HCEC 1CT (cell line): ENCODE measurements at places on chromosomes 12 and 14.

GRCh38 chr12:91818227-91819131 lies 327.2 kb downstream of the BTG1 start:
- peak; percentile 4 for DNase-seq

DNA sequence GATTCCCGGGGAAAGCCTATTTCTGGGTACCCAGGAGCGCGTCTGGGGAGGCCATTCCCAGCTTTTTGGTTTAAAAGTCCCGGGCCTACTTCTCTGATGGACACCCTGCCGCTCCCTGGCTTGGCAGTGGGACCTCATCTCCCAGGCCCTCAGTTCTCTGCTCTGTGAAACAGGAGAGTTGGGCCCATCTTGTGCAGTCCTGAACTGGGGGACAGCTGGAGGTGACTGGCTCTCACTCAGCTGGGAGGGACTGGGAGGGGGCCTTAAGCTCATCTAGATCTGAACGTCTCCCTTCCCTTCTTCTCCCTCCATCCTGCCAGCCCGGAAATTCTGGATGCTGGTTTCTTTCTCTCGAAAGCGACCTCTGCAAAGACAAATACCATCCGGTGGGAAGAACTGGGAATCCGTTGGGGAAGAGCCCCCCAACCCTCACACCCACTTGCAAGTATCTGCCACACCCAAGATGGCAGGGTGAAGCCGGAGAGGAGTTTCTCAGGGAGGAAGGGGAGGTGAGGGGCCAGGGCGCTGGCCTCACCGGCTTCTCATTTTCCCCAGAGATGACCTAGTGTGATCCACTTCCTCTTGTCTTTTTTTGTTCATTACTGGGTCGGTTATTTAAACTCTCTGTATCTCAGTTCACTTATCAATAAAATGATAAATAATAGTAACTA lies 1.4 kb downstream of the RIN3 start:
- no peak for DNase-seq

DNA sequence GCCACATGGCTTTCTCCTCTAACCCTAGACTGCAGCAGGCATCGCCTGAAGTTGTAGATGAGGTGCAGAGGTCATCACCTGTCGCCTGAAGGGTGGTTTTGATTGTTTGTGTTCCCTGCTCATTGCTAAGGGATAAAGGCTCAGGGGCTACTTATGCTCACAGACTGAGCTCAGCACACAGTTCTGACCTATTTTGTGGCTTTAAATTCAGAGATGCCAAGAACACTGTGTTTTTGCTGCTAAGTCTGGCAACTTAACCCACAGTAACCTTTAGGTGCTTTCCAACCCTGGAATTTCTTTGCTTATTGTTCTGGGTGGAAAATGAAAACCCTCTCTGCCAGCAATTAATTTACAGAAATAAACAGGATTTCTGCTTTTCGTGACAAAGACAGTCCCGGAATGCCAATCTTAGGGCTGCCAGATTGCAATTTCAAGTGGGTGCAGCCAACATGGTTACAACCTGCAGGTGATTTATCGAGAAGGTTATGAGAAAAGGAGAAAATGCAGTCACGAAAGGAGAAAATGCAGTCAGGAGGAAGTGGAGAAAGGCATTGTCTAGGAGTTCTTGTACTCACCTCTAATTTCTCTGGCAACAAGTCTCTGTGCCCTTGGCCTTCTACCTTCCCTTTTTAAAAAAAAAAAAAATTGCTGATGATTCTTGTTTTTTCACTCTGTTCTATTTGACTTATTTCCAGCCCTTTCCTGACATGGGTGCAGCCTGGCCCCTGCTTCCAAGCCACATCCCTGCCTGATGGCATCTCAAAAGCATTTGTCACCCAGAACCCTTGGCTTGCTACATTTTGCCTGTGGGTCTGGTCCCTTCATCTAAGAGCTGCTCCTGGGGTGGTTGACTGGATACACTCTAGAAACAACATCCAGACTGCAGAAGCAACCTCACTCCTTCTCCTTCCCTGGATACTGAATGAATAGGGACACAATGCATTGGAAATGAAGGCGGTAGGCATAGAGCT lies 23.3 kb downstream of the NPC2 start:
- DNase-seq: no peak

GRCh38 chr14:104545942-104546501 lies 33.5 kb upstream of the C14orf180 start:
- DNase-seq: no peak

DNA sequence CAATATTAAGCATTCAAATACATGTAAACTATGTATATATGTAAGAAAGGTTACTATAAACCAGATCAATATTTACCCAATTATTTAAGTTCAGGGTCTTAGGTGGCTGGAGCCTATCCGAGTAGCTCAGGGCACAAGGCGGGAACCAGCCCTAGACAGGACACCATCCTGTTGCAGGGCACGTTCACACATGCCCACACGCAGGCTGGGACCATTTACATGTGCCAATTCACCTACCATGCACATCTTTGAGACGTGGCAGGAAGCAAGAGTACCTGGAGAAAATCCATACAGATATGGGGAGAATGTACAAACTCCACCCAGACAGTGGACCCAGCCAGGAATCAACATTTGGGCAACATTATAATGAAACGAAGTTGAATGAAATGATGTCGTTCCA lies 263.0 kb upstream of the E2F7 start:
- DNase-seq: no peak

DNA sequence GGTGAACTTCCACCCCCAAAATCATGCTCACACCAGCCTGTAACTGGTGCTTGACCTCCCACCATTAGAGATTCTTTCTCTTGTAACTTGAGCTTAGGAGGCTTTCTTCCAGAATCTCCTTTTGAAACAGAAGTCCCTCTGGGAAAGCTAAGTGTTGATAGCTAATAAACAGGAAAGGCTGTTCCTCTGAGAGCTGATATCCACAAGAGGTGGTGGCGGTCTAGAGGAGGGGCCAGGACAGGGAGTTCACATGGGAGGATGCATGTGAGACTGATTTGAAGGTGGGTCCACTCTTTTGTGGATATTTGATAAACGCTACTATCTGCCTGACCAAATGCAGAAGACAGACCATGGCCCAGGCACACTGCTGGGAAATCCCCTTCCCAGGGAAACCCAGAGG lies 10.2 kb upstream of the PRMT8 start:
- no peak for DNase-seq

- peak; percentile 89 for DNase-seq
These were observed 122.7 kb downstream of the SSPN start for GRCh38 chr12:26317942-26318575.

DNA sequence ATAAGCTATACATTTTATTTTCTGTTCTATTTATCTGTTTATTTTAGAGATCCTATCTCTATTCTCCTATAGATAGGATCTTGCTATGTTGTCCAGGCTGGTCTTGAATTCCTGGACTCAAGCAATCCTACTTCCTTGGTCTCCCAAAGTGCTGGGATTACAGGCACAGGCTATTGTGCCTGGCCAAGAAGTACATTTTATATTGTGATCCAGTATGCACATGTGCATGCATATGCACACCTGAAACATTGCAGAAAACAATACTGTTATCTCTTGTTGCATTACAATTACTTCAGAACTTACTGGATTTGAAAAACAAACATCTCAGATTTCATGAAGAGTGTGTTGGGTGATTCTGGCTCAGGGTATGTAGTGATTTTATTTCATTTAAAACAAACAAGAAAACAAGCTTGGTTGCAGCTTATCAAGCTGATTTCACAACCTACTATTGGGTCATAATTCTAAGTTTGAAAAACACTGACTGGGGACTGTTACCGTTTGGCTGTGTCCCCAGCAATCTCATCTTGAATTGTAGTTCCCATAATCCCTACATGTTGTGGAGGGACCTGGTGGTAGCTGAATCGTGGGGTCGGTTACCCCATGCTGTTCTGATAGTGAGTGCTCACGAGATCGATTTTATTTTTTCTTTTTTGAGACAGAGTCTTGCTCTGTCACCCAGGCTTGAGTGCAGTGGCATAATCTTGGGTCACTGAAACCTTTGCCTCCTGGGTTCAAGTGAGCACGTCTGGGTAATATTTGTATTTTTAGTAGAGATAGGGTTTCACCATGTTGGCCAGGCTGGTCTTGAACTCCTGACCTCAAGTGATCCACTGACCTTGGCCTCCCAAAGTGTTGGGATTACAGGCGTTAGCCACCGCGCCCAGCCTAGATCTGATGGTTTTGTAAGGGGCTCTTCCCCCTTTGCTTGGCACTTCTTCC lies 31.3 kb downstream of the ERC1 start:
- DNase-seq: no peak

- no peak for DNase-seq
These were observed 46.4 kb downstream of the CLMN start for GRCh38 chr14:95273001-95273978.

GRCh38 chr12:4572680-4573079 lies 10.7 kb downstream of the DYRK4 start:
- no peak for DNase-seq

GRCh38 chr12:51827925-51828818 lies 20.3 kb downstream of the FIGNL2 start:
- DNase-seq: no peak

DNA sequence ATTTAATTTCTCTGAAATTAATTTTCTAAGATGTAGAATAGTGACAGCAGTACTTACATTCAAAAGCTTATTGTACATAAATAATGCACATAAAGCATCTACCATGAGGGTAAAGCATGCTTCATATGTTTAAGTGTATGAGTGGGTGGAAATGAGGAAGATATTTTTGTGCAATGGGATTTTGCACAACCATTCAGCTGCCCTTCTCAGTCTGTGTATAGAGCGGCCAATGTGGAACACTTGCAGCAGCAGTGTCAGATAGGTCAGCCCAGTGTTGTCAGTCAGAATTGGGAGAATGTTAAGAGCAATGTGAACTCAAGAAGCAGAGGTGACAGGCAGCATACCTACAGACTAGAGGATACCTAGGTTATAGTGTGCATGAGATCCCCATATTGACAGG lies 72.5 kb upstream of the ATP2B1 start:
- DNase-seq: no peak

DNA sequence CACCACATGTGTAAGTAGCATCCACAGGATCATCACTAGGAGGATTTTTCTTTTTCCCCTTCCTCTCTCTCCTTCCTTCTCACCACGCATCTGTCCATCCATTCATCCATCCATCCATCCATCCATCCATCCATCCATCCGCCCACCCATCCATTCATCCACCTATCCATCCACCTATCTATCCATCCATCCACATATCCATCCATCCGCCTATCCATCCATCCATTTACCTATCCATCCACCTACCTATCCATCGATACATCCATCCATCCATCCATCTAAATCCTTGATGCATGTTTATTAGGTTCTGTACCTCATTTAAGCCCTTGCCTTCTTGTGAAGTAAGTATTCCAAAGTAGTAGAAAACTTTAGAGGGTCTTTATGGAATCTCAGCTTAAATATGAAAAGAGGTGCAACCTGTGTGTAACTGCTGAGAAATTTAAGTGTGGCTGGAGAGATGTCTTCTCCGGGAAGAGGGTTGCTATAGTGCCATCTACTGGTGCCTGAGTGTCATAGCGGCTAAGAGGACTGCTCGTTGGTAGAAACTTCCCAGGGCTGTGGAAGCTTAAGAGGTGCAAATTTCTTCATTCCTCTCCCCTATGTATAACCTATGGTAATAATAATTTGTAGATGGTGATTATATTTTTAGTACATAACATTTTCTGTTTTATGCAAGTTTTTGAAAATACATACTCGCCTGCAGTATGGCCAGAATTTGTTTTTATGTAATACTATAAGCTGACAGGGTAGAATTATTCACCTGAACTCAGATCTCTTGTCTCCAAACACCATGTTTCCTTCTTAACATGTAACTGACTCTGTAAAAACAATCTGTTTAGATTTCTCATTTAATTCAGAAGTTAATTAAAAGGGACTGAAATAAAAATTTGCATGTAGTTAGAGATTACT lies 46.0 kb downstream of the MYO1H start:
- peak; percentile 50 for DNase-seq

- no peak for DNase-seq
These were observed 513.0 kb downstream of the DIO2 start for GRCh38 chr14:79698298-79698711.

DNA sequence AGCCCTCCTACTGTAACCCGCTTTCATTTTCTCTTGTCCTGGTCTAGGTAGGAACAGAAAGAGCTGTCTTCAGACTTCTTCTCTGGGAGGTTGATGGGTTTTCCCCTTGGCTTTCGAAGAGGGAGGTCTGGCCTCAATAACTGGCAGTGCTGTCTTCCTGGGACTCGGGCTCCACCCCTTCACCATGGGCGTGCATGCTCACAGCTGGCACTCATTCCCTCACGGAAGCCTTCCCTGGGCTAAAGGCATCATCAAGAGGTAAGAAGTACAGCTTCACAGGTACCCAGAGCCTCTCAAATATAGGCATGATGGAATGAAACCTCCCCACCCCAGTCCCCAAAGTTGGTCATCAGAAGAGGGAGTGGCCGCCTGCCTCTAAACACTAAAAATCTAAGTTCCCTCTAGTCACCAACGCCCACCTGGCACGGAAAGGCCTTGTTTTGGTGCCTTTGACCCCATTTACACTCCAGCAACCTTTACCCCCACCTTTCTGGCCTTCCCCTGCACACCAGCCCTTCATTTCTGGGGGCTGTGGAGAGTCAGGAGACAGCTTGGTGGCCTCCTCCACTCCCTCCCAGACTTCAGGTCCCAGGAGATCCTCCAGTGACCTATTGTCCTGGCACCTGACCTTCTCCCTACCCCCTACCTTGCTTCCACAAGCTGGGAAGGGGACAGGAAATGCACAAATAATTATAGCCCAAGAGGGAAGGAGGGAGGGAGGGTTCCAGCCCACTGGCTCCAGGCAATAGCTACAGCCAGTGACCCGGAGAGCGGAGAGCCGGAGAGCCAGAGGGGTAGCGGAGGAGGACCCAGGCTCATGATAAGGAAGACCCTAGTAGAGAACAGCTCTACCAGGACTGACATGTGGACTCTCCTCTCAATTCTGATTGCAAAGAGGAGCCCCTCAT lies 2.8 kb downstream of the RAPGEF3 start:
- no peak for DNase-seq

DNA sequence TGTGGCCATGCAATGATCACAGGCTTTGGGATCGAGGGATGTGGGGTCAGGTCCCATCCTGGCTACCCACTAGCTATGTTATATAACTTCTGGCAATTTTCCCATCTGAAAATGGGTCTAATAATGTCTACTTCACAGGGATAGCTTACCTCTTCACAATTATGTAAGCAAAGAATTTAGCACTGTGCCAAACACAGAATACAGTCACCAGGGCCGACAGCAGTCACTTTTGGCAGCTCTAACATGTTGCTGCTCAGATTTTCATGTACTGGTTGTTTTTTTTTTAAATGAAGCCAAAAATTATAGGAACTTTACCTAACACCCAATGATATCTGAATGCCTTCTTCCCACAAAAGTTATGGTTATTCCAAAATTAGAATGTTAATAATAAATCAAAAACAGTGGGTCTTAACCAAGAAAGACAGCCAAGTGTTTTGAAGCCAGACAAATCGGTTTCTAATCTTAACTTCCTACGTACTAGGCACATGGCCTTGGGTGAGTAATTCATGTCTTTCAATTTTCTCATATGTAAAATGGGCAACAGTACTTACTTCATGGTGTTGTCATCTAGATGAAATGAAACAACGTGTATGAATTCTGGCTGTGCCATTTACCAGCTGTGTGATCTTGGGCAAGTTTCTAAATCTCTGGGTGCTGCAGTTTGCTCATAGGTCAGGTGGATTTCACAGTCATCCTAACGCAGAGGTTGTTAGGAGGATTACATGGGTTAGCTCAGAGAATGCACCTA lies 13.0 kb upstream of the PCED1B start:
- DNase-seq: peak; percentile 19

GRCh38 chr12:67714648-67715047 lies 66.1 kb downstream of the DYRK2 start:
- peak; percentile 17 for DNase-seq
